Activated CD4-positive, alpha-beta T cell treated with anti-CD3 and anti-CD28 coated beads, Interleukin-10, Interleukin-2, amounts not matched to agents 100 ng/mL and 50 ng/mL, durations not matched to agents 16 hours and 8 hours (primary cell): ENCODE measurements at places on chromosomes 2 and 18.
A peak's percentile ranks its signal among the peaks of the same experiment; 100 is the strongest.

- DNase-seq = no peak
Measured at GRCh38 chr18:10973567-10974203, 175.7 kb downstream of the PIEZO2 start.

- no peak for DNase-seq
Measured at GRCh38 chr2:176534798-176535466, 265.7 kb downstream of the MTX2 start.

- DNase-seq = no peak
Measured at GRCh38 chr18:59155153-59155552, 15.5 kb downstream of the SEC11C start.

DNA sequence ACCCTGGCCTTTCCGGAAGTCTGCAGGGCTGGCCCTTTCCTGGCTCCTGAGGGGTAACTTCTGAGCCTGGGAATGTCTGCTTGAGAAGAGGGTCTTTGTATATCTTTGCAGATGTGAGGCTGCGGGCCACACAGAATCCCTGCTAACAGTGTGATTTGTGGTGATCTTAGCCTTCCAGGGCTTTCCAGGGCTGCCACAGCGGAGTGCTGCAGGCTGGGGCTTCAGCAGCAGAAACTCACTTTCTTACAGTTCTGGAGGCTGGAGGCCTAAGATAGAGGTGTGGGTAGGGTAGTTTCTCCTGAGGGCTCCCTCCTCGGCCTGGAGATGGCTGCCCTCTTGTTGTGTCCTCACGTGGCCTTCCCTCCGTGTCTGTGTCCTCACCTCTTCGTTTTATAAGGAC is 294.7 kb upstream of the HS6ST1 start:
- no peak for DNase-seq

DNA sequence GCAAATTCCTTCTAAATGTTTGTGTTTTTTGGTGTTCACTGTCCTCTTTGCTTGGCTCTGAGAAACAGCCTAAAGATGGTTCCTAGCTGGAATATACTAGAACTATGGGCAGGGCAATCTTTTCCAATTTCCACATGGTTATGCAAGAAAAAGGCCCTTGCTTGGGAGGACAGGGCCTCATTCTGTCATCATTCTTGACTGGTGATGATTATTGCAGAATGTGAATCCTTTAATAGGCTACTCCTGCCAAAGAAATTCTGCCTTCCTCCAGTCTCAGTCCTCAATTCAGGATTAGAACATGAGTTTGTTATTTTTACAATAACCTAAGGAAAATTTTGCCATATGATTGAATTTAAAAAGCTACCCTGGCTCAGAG is 218.7 kb downstream of the HNMT start:
- no peak for DNase-seq

GRCh38 chr2:86562485-86562921 is 740 bp downstream of the CHMP3 start:
- no peak for DNase-seq

DNA sequence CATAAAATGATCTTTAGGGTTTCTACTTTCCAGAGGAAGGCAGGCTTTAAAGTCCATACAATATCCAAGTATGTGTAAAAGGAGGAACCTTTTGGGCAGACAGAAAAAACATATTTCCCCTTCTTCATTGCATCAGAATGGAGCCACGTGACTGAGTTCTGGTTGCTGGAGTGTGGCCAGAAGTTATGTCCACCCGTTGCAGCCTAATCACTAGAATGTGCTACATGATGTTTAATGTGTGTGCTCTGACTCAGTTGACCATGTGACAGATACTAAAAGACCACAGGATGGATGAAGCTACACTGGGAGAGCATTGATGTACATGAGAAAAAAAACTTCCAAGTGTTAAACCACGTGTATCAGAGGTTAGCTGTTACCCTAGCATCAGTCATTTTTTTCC is 460.9 kb downstream of the RIT2 start:
- no peak for DNase-seq

DNA sequence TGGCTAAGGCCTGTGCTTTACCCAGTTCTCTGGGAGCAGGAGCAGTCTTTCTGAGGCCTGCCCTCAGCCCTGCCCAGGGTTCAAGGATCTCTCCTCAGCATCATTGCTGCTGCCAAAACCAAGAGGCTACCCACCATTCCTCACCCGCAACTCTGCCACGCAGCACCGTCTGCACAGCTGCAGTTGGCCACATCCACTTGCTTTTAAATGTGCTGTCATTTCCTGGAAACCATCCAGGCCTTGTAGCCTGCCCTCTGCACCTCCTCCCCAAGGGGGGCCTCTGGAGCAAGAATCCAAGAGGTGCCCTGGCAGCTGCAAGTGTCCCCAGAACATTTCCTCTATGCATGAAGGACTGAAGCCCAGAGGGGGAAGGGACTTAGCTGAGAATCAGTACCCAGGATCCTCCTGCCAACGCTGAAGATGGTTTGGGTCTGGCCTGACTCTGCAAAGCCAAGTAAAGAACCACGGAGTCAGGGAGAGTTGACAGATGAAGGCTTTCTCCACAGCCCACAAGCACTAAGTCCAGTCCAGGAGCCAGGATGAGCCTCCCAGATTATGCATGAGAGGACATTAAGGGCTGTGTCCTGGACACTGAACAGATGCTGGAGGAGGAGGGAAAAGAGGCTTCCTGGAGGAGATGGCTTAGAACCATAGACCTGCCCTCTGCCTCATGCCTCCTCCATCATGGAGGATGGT is 14.9 kb downstream of the EMX1 start:
- peak; percentile 20 for DNase-seq

GRCh38 chr18:29418136-29418535 is 1241.2 kb upstream of the CDH2 start:
- no peak for DNase-seq

- DNase-seq = no peak
Measured at GRCh38 chr2:44360749-44361329, 455 bp downstream of the PREPL start.

GRCh38 chr18:10528439-10528838 is 2.6 kb downstream of the NAPG start:
- no peak for DNase-seq

DNA sequence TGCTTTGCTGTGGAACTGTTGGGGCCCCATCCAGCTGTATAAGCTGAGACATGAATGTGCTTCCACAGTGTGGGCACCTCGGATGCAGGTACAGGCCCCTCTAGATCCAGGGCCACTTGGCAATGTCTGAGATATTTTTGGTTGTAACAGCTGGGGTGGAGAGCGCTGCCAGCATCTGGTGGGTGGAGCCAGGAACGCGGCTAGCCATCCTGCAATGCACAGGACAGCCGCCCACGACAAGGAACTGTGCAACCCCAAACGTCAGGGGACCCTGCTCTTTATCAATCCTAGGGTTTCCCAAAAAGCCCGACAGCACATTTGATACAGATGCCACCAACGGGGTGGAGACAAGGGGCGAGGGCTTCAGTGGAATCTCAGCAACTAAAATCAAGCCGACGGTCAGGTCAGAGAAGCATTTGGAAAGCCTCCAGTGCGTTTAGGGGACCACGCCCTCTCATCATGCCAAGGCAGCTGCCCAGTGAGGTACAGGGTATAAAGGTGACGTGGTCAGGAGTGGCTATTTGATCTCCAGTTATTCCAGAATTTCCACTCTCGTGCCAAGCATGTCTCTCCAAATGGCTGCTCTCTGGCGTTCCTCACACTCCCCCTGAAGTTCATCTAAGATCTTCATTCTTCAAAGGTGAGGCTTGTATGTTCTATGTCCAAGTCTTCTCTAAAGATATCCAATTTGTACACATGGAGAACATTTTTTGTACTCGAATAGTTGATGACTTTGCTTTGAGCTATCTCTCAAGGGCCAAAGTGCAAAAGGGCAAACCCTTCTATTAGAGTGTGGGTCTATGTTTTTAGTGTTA is 55.7 kb downstream of the LRRFIP1 start:
- DNase-seq = no peak

GRCh38 chr2:168526641-168527040 is 70.6 kb downstream of the CERS6 start:
- no peak for DNase-seq

DNA sequence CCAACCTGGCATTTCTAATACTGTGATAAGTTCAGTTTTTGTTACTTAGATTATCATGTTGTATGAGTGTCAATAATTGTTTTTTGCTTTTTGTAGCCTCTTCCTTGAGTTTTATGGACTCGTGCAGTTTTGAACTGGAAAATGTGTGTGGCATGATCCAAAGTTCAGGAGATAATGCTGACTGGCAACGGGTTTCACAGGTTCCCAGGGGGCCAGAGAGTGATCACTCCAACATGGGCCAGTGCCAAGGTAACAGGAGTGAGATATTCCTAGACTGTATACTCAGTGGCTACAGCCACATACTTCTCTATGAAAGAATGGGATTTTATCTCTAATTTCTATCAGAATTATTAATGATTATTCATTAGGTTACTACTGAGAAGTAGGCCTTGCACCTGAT is 18.2 kb downstream of the MEP1B start:
- no peak for DNase-seq

DNA sequence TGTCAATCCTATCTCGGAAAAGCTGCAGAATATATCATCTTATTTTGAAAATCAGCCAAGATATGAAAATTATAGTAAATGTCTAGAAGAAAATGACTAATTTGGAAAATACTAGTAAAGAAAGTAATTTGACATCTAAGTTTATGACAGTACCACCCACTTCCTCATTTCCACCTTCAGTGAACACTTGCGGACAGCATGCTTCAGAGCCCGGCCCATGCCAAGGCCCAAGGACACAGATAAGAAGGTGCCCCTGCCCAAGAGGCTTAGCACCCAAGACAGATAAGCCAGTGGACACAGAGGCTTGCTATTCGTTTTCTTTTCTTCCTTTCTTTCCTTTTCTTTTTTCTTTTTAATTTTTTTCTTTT is 4.8 kb upstream of the KCNG2 start:
- DNase-seq = no peak

- no peak for DNase-seq
Measured at GRCh38 chr18:26652501-26652900, 104.1 kb upstream of the KCTD1 start.

- no peak for DNase-seq
Measured at GRCh38 chr18:47036298-47036874, 965 bp upstream of the ELOA2 start.

DNA sequence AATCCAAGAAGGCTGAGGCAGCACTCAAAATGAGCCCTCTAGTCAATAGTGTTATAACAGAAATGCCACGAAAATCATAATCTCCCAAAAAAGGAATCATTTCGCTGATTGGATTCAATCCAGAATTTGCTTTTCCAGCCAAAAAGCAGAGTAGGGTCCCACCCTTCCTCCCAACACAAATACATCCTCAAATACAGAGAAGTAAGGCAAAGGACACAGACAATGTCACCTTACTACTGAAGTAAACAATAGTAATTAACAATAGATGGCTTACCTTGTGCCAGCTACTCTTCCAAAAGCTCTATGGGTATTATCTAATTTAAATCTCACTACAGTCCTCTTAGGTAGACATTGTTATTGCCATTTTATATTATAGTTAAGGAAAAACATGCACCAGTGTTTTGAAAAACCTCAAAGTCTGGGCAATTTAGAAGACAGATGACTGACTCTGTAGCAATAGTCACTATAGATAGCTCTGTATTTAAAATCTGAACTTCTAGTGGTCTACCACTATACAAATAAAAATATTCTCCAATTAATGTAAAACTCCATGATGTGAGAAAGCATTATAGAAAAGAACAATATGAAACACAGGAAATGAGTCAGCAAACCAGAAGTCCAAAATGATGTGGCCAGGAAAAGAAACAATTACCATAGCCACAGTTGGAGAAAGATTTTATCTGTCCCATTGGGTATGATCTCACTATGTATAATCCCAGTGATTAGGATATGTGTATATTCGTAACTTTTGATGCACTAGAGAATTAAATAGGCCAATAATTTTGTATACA is 305.0 kb upstream of the ERBB4 start:
- DNase-seq = peak; percentile 52

DNA sequence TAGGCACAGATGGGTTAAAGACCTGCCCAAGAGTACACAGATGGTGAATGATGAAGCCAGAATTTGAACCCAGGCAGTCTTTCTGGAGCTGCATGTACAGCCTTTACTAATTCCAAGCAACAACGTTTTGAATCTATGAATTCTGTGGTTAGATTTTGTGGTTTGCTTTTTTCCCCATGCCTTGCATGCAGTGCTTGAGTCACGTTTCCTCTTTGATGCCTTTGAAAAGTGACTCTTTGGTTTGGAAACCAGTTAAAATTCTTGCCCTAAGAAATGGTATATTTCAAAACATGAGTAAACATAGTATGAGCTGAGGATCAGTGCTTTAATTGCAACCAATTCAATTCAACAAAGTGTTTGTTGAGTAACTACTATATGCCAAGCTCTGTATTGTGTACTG is 48.2 kb upstream of the PPM1B start:
- DNase-seq = peak; percentile 91

- peak; percentile 13 for DNase-seq
Measured at GRCh38 chr2:173307293-173307692, 47.4 kb upstream of the CDCA7 start.

DNA sequence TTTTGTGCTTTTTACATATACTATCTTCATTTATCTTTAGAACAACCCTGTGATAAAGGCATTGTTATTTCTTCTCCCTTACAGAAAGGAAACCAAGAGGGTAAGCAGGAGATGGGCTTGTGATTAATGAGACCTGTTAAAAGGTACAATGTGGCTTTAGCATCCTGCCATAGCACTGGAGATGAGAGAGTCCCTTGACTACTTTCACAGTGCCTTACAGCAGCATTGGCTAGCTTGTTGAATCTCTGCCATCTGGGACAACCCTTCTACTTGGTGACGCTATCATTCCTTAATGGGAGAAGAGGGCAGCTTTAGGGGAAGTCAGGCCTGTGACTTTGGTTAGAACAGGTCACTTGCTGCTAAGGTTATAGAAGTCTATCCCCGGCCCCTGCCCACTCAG is 68.1 kb upstream of the LYPD6B start:
- DNase-seq = no peak

GRCh38 chr2:97718942-97719341 is 5.6 kb downstream of the ZAP70 start:
- peak; percentile 39 for DNase-seq

DNA sequence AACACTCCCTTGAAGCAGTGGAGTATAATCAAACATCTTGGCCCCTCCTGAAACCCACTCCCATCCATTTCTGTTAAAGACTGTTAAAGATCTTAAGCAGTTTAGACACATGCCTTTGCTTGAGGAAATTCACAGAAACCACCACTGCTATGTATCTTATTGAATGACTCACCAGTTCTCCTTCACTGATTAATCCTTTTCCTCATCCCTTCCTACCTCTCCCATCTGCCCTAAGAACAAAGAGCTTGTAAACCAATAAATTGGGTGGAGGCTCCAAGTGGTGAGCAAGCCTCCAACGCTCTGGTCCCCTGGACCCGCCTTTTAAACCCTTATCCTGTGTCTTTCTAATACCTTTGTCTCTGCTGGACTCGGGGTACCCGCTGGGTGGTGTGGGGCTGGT is 746.1 kb downstream of the LRP1B start:
- DNase-seq = no peak

- DNase-seq = no peak
Measured at GRCh38 chr18:48863432-48864065, 87.2 kb downstream of the SMAD7 start.

- no peak for DNase-seq
Measured at GRCh38 chr2:71789556-71790204, 336.3 kb downstream of the DYSF start.

DNA sequence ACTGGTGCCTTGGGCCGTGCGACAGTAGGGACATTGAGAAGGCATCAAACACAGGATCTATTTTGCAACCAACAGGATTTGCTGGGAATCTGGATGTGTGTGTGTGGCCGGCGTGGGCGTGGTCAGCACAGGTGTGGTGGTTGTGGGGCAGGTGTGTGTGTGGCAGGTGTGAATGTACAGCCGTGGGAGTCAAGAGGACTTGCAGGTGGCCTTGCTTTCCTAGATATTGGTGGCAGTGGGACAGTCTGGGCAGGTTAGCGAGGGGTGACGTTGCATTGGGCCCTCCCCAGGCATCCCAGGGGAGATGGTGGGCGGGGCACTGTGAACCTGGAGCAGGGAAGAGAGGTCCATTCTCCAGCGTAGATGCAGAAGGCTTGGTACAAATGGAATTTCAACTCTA is 3.2 kb upstream of the LIMS2 start:
- DNase-seq = no peak
